ENCODE measurements at places on chromosomes 16 and 17.

DNA sequence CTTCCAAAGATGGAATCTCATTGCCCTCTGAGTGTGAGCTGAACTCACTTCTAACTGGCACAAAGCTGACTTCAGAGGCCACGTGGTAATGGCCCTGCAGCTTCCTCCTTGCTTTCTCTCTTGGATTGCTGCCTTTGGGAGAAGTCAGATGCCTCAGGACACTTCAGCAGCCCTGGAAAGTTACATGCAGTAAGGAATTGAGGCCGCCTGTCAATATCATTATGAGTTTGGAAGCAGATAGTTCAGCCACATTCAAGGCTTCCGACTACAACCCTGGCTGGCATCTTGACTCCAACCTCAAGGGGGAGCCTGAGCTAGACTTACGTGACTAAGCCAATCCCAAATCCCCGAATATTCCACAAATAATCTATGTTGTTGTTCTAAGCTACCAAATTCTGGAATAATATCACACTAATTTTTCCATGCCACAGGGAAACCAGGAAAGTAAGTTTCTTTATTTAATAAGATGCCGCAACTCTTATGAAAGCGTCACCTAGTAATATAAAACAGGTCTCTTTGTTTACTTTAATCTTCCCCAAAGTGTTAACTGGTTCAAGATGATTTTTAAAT lies 13.6 kb downstream of the CEP20 start:
- no peak for DNase-seq

DNA sequence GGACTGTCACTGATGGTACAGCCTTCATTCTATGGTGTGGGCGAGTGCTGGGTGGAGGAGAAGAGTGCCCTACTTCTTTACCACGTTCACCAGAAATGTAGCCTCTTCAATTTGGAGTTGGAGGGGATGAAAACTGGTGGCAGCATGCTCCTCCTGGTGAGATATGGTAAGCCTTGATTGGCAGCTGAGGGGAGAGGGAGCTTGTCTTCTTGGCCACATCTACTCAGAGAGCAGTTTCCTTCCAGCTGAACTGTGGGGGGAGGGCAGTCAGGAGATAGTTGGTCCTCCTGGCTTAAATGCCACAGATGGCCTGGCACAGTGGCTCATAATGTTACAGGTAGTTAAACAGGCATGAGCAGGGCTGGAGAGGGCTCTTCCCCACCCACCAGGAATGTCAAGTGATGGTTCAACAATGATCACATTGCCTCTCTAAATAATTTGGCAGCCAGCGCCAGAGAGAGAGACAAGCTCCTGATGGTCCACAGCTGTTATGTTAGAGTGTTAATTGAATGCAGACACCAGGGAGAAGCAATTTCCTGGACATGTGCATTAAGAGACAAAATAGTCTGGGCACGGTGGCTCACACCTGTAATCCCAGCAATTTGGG lies 9.0 kb upstream of the MAPK3 start:
- no peak for DNase-seq

- DNase-seq: no peak
Observed at GRCh38 chr17:79711715-79712305, 18.9 kb upstream of the ENPP7 start.

- no peak for DNase-seq
Observed at GRCh38 chr16:55756963-55757362, 75.9 kb downstream of the CES1 start.

All from T-helper 9 cell (primary cell).